ENCODE measurements at places on chromosomes 12 and 14. TPM values are rescaled to one million over a fixed set of nuclear protein-coding genes. Genes with fewer than 3 reads are reported as not detected.

Gene SLC25A47
- total RNA-seq = not detected

DNA sequence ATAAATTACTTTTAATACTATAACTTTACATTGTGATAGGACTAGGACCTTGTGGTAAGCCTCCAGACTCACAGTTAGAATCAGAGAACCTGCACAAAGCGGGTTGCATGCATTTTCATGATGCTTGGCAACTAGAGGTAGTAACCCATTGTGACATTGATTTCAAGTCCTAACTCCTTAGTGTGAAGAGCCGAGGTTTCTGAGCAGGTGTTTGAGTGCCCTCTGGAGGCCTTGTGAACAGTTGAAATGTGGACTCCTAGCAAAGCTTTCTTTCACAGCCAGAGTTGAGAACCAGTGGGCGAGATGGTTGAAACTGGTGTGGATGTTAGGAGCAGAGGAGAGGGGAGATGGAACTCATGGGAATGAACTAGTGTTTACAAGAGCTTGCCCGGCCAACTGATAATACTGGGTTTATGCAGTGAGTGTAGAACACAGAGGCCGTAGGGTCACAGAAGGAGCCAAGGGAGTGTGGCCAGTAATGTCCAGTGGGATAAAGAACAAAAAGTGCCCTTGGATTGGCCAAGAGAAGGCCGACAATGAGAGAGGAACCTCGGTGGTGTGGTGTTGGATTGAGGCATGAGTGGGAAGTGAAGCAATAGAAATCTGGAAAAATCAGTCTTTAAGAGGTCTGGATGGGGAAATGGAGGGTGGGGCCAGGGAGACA is 10.9 kb downstream of the ZNF664 start:
- peak; percentile 83 for ATAC-seq

- no peak for ATAC-seq
These were observed 7.9 kb downstream of the EMP1 start for GRCh38 chr12:13204428-13204827.

DNA sequence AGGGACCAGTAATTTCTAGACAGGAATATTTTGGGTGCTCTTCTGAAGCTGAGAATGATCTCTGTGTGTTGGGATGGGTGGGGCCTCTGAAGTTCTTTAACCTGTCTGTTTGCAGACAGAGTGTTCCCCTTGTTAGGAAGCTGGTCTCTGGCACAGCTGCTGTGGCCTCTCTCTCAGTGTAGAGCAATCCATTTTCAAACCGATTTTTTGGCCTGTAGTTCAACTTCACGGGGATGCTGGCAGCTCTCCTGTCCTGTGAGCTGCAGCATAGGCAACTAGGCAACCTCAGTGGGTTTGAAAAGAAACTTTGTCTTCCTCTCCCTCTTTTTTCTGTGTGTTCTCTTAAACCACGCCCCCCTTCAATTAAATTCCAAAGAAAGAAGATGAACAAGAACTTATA is 69.1 kb downstream of the SMOC1 start:
- no peak for ATAC-seq

All from activated T-helper 17 cell treated with anti-CD3 and anti-CD28 coated beads, Interleukin-2, amount 50 U/mL, for 72 hours (primary cell).